Germinal center (tissue), 1 donor: ENCODE measurements at places on chromosomes 12 and 14.

GRCh38 chr14:54673193-54674045 lies 106.5 kb downstream of the SAMD4A start:
- no peak for DNase-seq

DNA sequence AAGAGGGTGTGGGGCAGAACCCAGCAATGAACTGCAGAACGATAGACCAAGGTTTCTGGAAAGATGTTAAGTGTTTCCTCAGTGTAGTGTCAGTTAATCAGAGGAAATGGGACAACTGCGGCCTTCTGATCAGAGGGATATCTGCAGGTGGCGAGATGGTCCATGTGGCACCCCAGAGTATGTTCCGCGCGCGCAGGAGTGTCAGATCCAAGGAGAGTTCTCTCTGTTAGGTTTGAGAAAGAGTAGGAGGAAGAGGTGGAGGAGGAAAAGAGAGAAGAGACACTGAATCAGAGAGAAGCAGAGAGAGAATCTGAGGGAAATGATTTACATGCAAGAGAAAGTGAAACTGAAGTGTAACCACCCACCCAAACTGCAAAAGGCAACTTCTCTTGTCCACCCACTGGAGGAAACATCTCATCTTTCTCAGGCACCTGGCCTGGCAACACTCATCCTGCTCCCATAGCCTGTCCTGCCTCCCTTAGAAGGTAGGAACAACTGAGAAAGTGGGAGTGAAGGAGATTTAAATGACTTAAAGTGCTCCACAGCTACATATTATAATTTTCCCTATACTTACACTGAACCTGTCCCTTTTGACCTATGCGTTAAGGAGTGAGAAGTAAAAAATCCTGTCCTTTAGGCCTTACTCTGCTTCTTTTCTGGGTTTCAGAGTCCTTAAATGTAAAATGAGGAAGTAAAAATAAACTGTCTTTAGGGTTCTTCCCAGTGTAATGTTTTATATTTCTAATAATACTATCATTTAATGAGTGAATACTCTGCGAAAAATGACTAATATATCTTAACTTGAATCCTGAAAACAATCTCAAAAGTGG lies 6.8 kb upstream of the TESPA1 start:
- DNase-seq: peak; percentile 46

GRCh38 chr12:121845701-121846100 lies 13.0 kb downstream of the HPD start:
- DNase-seq: no peak

- DNase-seq: no peak
These were observed 5.0 kb upstream of the SLC35F4 start for GRCh38 chr14:57870686-57871457.

GRCh38 chr12:101498252-101498651 lies 23.1 kb downstream of the SPIC start:
- DNase-seq: no peak

DNA sequence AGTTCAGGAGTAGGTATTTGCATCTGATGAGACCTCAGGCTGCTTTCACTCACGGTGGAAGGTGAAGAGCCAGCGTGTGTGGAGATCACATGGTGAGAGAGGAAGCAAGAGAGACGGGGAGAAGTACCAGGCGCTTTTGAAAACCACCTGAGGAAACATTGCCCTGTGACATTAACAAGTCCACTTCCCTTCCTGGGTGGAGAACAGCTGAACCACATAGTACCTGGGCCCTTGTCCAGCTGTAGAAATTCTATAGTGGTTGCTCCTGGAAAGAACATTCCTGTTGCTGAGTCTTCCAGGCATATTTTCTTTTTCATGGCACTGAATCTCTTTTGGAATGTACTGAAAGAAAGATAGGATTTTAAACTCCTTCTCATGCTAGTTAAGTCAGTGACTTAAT lies 87.3 kb upstream of the RIN3 start:
- no peak for DNase-seq

GRCh38 chr14:64119500-64119899 lies 174.7 kb downstream of the ESR2 start:
- no peak for DNase-seq
